Stimulated activated CD4-positive, alpha-beta T cell treated with anti-CD3 and anti-CD28 coated beads, Interleukin-2, amount 100 ng/mL, for 24 hours (primary cell): ENCODE measurements at places on chromosomes 2 and 18.

- DNase-seq, result no peak
Observed at GRCh38 chr2:163324677-163325076, 411.1 kb downstream of the FIGN start.

GRCh38 chr2:154697418-154698252 is 860 bp upstream of the KCNJ3 start:
- DNase-seq, result no peak

DNA sequence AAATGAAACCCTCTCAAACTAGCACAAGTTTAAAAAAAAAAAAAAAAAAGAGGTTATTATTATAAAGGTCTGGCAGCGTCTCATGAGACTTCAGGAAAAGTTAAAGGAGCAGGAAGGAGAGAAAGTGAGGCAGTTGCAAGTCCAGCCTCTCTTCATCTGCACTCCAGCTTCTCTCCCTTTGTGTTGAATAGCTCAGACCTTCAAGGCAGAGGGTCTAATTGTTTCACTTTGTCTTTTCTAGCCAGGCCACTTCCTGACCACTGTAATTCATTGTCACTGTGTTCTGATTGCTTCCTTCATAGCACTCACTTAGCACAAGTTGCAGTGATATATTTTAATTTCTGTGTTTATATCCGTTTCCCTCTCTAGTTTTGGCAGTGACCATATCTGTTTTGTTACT is 99.9 kb downstream of the SPATS2L start:
- DNase-seq, result no peak

- no peak for DNase-seq
Observed at GRCh38 chr2:231998046-231998445, 36.5 kb downstream of the DIS3L2 start.

DNA sequence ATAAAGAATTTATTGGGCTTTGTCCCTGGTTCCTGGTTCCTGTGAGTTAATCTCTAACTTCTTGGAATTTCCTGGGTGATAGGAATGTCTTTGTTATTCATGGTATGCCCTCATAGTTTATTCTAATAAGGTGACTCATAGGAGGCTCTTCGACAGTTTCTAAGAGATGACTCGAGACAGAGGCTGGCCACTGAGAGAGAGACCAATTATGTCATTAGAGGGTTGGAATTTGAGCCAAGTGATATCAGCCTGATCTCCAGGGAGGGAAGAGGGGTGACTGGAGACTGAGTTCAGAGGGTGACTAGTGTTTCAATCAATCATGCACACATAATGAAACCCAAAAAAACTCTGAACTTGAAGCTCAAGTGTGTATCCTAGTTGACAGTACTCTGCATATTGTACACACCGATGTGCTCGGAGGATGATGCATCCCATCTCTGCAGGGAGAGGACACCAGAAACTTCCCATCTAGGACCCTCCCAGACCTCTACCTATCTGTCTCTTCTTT is 185.7 kb downstream of the MTCL1 start:
- no peak for DNase-seq

DNA sequence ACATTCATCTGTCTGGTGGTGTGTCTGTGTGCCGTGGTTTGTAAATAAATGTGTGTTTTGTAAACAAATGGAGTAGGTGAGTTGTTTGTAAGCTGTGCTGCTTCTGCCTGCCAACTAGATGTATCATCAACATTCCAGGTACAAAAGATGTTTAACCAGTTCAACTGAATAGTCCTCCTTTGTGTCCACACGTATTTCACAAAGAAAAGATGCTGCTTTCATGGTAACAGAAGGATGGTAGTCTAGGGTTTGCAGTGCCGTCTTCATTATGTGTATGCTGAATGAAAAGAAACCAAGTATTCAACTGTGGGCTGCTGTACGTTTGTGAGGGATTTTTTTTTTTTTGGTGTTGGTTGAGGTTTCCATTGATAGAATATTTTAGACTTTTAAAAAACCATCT is 72.1 kb downstream of the CAMKMT start:
- no peak for DNase-seq
